ENCODE measurements at places on chromosomes 1 and 21.

DNA sequence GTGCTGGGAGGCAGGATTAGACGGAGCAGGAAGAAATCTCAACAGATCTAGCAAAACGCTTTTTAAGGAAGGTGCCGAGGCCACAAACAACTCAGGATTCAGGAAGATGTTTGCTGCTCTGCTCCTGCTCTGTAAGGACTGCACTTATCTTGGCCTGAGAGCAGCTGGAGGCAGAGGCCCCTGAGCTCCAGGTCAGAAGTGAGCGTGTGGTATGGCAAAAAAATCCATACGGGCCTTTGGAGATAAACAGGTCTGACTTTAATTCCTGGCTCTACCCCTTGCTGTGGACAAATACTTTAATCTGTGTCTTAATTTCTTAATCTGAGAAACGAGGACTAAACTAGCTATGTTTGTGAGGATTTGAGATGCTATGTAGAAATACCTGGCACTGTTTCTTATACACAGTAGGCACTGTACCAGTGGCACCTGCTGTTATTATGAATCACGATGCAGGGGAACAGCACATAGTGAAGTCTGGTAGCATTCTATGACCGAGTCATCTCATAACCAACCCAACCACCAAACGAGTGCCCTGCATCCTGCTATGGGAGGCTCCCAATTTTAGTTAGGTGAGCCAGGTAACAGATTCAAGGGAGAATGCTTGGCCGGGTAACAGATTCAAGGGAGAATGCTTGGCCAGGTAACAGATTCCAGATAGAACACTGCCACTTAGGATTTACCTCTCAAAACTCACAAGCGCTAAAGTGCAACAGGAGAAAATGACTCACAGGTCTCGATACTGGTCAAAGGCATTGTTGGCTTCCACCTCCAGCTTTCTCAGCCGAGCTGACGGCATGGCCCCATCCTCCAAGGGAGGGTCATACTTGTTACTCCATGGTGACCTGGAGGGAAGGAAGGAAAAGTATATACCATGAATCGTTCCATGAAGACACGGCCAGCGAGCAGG, 65.9 kb downstream of the SLC66A1 start:
- DNase-seq: no peak

DNA sequence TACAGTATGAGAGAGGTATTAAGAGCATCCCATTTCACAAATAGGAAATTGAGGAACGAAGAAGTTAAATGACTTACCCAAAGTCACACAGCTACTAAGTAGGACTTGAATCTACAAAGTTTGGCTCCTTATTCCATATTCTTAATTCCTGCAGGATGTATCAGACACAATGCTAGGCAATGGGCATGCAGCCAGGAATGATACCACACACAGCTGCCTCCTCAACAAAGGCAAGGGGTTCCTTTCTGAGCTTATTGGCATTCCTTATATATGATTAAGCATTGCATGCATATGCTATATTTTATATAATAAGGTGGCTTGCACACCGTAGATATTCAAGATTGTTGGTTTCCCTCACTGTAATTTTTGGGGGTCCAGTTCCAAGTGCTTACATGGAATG, 34.2 kb upstream of the JUN start:
- no peak for DNase-seq

DNA sequence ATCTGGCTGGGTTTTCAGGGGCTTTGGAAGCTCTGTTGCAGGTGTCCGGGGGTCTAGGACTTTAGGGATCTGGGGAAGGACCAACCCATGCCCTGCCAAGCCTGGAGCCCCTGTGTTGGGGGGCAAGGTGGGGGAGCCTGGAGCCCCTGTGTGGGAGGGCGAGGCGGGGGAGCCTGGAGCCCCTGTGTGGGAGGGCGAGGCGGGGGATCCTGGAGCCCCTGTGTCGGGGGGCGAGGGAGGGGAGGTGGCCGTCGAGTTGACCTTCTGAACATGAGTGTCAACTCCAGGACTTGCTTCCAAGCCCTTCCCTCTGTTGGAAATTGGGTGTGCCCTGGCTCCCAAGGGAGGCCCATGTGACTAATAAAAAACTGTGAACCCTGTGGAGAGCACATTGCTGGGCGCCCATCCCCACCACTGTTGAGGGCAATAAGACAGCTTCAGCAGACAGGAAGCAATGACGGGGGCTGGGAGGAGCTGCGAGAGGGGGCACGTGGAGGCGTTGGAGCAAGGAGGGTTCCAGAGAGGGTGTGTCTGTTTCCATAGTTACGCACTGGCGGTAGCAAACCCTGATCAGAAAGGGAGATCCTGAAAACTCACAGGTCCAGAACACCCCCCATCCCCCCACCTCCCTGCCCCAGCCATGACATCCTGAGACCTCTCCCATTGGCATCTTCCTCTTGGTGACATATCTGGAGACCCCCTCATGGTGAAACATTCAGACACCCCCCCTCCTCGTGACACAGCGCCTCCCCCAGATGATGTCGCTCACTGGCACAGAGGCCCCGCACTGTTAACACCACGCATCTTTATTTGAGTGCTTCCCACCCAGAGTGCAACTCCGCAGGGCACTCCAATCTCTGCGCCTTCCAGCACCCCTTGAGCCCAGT, 8.4 kb downstream of the MYBPH start:
- no peak for DNase-seq

GRCh38 chr1:77584884-77585283, 97.6 kb downstream of the ZZZ3 start:
- no peak for DNase-seq

- no peak for DNase-seq
Measured at GRCh38 chr21:34520764-34521508, 8.9 kb upstream of the KCNE1 start.

DNA sequence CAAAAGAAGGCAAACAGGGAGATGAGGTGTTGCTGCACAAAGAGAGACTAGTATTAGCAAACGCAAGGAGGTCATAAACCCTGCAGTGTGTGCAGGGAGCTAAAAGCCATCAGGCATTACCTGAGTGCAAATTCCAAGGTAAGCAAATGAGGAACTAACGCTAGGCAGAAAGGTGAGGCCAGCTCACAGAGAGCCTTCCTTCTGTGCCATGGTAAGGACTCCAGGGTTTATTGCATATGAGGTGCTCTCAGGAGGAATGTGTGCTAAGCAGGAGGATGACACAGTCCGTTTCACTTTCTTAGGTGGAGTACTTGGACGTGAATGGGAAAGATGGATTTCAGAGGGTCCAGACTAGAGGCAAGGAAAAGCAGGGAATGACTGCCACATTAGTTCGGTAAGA, 44.6 kb upstream of the MYBPHL start:
- no peak for DNase-seq

- DNase-seq: no peak
Measured at GRCh38 chr1:202270871-202271326, 70.8 kb downstream of the UBE2T start.

- DNase-seq: no peak
Measured at GRCh38 chr1:194331758-194332157, 1145.3 kb upstream of the B3GALT2 start.

GRCh38 chr1:101379950-101380349, 143.1 kb downstream of the S1PR1 start:
- DNase-seq: no peak

DNA sequence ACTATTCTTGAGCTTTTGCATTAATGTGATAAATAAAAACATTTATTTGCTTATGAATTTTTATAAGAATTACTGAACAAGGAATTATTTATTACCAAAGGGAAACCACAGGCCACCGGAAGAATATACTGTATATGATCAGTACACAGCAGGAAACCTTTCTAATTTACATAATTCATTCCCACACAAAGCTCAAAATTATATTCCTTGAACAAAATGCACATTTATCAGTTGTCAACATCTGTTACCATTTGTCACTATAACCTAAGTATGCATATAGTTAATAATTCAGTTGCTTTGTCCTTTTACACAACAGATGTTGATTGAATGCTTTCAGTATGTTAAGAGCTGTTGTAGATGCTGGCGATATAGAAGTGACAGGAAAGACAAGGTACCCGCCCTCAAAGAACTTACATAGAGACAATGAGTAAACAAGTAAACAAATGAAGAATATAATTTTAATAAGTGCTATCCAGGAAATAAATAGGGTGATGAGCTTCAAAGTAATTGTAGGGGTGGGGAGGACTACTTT, 27.2 kb downstream of the VPS45 start:
- no peak for DNase-seq

Measured in LNCaP clone FGC (cell line).